CD4-positive, alpha-beta memory T cell (primary cell): ENCODE measurements at places on chromosomes 4 and X.

DNA sequence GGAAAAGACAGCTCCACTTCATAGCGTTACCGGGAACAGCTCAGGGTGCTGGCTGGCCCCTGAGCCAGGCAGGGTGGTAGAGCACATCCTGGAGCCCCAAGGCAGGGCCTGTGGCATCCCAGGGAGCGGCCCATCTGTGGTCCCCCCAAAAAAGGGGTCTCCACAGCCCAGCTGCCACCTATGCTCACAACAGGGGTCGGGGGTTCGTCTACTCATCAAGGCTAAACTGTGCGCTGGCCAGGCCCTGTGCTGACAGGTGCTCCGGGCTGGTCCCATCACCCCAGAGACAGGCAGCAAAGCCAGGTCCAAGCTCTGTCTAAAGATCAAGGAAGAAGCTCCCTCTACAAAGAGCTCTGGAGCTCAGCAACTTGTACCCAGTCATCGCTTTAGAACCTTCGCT, 77.9 kb downstream of the DCTD start:
- no peak for DNase-seq

DNA sequence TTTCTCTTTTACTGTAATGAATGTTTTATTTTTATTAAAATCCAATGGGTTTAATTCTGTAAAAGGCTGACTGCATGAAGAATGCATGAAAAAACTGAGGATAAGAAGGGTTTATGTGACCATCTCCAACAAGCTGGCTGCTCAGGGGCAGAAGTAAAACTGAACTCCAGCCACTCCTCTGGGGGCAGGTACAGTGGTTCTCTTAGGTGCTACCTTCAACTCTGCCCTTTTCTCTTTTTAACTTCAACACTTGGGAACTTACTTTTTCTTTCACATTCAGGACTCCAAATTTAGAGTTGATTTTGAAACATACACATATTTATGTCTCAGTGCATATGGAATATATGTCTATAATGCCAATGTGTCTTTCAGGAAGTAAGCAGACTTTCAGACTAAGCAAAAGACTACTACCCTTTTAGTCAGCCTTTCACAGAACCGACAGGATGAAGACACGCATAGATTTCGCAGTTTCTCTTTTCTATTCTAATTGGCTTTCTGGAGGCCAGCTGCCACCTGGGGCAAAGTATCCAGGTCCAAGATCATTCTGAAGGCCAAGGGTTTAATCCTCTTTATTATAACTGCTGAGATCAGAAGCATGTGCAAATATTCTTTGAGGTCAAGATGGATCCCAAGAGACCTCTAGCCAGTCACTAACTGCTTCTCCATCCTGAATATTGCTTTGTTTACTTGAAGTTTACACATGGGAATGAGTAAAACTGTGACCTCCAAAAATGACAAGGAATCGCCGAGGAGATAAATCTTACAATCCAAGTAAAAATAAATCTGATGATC, 30.7 kb downstream of the HS3ST1 start:
- no peak for DNase-seq

GRCh38 chr4:80926446-80926845, 104.1 kb upstream of the BMP3 start:
- DNase-seq, result no peak

DNA sequence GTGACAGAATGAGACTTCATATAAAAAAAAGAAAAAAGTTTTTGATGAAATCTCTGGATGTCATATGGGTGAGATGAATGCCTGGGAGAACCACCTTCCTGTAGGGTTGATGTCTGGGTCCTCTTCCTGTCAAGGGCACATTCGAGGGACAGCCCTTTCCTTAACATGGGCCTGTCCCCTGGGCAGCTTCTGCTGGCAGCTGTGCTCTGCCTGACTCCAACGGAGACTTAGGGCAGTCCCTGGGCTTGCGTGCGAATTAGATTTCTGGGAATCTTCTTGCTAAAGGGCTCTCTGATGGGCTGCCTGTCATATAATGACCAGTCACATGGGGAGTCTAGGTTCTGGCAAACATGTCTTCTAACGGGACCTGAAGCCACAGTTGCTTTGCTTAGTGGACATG, 40.7 kb downstream of the TNIP2 start:
- no peak for DNase-seq

DNA sequence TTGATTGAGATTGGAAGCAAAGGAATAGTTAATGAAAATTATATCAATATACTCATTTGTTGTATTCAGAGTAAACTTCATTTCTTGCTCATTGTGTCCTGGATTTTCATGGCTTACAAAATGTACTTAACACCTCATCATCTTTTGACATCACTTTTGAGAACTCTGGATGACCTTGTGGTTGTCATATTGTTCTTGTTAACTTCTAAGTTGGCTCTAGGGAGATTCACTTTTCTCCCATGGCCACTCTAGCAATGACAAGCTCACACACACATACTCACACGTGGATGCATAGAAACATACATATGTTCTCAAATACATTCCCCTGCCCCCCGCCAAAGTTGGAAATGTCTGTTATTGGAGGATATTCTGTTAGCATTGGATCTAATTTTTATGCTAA, 15.3 kb downstream of the PHEX start:
- no peak for DNase-seq
